ENCODE measurements at places on chromosomes 6 and 20.
A peak's percentile ranks its signal among the peaks of the same experiment; 100 is the strongest.

DNA sequence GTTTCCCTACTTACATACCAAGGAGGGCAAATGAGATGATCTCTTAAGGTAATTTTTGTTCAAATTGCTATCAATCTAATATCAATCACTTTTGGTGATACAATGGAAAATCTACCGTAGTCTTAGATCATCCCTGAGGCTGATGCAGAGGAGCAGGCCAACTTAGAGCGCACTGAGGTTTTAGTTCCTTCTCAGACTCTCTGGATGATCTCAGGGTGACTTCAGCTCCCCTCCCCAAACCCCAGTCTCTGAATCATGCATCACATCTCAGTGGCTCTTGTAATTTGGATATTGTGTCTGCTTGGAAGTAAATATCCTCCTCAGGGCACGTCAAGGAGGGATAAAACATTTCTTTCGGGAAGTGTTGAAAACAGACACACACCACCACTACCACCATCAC lies 5.9 kb downstream of the TUBB2B start:
- no peak for DNase-seq

- DNase-seq: no peak
Measured at GRCh38 chr20:10758446-10758845, 84.6 kb upstream of the JAG1 start.

DNA sequence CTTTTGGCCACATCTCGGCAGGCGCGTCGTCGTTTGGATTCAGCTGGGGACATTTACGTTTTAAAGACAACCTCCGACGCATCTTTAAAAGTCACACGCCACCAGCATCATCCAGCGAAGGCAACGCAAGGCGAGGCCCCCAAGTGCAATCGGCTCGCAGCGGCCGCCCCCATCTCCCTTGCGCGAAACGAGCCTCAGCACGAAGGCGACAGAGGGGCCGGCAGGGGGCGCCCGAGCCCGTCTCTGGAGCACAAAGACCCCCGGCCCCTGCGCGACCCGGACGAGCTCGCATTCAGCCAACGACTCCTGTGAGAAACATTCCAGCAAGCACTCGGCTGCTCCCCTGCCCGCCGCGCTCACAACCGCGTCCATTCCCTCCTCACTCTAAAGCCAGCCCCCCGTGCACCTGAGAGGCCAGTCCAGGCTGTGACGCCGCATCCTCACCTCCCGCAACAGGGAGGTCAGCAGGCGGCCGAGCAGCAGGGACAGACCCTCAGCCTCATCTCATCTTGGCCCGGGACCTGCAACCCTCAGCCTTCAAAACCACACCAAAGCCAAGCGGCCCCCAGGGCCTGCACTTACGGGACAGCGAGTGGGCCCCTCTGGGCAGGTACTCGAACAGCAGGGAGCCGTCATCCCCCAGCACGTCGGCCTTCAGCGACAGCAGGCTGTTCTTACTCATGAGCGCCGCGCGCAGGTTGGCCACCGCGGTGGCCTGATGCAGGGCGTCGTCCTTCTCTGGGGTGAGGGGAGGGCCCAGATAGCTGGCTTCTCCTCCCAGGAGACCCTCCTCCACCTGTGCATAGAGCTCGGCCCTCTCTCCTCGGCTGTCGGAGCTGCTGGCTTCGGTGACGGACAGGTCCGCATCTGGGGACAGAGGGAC lies 35.8 kb downstream of the SLC2A4RG start:
- no peak for DNase-seq

DNA sequence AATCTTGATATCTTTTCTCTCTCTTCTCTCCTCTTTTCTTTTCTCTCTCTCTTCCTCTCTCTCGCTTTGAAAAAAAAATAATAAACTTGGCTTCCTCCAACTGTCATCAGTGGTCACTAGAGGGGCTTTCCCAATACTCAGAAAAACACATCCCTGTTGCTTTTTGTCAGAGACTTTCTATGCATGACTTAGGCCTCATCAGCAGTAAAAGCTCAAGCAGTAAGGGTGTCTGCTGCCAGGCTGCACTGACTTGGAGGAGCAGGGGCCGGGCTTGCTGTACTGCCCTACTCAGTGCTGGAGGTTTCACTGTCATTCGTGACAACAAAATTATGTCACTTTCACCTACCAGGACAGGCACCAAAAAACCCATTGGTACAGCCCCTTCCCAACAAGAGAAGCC lies 272.0 kb downstream of the ADGB start:
- DNase-seq: no peak

GRCh38 chr6:138440296-138440695 lies 36.3 kb downstream of the HEBP2 start:
- no peak for DNase-seq

DNA sequence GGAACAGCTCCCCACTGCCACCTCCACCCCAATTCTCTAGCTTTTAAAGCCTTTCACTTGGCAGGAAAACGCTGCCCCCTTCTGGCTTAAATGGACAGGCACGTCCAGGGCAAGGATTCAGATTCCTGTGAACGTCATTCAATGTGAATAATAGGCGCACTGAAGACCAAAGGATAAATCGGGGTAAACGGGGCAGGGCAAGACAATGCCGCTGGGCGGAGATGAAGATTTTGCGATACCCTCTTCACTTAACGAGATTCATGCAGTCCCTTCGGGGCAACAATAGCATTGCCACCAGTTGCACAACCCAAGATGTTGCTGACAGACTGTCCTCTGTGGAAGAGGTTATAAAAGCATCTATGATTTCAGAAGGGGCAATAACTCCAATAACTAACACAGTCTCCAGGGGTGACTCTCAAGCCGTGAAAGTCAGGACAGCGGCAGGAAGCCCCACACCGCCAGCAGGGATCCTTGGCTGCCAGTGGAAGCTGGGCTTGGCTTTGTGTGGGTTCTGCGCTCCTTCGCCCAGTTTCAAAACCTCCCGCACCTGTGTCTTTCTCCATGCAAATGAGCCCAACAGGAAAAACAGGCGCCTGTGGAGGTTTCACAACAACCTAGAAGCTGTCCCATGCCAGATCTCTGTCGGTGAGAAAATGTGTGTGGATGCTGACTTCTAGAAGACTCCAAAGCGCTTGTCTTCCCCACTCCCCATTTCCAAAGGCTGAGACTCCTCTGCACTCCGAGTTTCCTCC lies 291.8 kb downstream of the BMP7 start:
- no peak for DNase-seq

DNA sequence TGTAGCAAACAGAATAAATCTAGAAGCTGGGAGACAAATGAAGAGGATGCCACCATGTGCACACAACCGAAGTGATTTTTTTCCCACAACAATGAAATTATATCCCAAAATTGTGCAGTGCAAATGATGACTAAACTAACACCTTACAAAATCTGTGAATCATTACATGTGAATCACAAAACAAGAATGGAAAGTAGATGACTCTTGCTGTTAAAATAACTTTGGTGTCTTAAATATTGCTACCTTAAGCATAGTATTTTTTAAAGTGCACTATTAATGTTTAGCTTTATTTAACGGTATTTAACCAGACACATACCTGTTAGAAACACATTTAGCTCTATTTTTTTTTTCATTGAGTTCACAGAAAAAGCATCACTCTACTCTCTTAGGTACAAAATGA lies 190.8 kb downstream of the TBC1D32 start:
- no peak for DNase-seq

DNA sequence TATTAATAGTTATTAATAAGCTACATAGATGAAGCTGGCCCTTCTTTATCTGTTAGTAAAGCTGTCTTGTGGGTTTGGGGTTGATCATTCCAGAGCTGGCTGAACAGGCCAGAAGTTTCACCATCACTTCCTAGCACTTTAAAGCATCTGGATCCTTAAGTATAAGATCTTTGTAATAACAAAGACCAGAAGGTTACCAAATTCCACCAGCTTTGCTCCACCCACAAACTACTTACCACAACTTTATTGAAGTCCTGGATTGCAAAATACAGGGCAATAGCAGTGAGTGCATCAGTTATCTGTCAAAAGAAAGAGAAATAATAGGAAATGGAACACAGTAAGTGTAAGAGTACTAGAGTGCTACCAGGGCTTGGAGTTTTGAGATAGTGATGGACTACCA lies 33.0 kb downstream of the PIGU start:
- DNase-seq: no peak

DNA sequence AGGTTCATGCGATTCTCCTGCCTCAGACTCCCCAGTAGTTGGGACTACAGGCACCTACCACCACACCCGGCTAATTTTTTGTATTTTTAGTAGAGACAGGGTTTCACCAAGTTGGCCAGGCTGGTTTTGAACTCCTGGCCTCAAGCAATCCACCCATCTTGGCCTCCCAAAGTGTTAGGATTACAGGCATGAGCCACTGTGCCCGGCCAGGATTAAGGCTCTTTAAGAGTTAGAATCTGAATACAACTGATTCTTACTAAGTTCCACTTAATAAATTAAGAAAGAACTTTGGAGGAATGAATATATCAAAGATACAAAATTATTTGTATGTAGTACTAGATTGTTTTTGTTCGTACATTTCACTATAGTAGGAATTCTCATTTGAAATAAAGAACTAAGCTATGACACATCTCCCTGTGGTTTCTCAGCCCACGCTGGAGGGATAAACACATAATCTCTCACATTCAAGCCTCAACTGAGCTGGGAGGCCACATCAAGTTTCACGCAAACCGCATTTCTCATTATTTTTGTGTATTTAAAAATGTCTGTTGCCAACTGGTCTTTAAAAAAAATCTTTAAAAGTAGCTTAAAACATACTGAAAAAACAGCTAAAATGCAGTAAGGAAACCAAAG lies 34.2 kb downstream of the DTNBP1 start:
- peak; percentile 27 for DNase-seq

- no peak for DNase-seq
Measured at GRCh38 chr20:3904857-3905256, 15.7 kb downstream of the PANK2 start.

DNA sequence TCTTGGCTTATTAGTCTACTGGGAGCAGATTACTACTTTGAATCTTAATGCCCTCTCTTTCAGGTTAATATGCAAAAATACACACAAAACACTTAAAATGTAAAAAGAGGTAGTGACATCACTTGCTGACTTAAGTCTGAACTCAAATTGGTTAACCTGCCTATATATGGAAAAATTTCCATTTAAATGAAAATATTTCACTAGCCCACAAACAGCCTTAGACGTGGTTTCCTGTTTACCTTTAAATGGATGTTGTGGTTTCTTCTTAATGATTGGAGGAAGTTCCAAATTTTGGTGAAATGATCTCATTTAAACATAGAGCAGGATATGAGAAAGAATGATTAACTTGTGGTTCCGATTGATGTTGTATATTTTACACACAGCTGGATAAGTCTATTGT lies 553.7 kb downstream of the CD109 start:
- DNase-seq: no peak

- no peak for DNase-seq
Measured at GRCh38 chr20:2305029-2305428, 9.2 kb downstream of the TGM3 start.

DNA sequence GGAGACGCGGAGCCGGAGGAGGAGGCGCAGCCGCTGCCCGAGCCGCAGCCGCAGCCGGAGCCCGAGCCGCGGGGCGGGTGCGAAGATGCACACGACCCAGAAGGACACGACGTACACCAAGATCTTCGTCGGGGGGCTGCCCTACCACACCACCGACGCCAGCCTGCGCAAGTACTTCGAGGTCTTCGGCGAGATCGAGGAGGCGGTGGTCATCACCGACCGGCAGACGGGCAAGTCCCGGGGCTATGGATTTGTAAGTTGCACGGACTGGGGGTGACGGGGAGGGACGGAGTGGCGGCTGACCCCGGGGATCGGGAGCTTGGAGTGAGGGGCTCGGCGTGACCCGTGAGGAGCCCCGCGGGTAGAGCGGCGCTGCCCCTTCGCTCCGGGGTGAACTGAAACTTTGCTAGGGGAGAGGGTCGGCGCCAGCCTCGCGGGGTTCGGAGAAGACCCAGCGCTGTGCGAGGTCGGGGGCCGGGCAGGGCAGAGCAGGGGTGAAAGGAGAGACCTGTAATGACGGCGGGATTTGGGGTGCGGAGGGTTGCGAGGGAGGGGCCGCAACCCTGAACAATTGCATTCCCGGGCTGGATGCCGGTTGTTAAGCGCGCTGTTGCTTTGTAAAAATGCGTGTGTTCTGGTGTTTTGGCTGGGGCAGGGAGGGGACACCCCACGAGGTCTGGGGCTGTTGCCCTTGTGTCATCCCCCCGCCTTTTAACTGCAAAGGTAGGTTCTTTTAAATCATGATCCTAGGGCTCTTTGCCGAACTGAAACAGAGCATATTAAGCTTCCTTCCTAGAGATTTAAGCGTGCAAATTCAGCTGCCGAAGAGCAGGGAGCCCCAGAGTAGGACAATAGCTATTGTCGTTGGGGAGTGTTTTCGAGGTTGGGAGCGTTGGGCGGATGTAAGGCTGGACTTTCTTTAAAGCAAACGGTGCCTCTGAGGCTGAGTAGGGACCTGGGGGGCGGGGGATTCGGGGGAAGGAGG lies 628 bp downstream of the RBM24 start:
- DNase-seq: no peak

- peak; percentile 22 for DNase-seq
Measured at GRCh38 chr20:53579581-53580375, 13.9 kb downstream of the ZNF217 start.

- DNase-seq: no peak
Measured at GRCh38 chr6:150142097-150142669, 661 bp upstream of the PPP1R14C start.

DNA sequence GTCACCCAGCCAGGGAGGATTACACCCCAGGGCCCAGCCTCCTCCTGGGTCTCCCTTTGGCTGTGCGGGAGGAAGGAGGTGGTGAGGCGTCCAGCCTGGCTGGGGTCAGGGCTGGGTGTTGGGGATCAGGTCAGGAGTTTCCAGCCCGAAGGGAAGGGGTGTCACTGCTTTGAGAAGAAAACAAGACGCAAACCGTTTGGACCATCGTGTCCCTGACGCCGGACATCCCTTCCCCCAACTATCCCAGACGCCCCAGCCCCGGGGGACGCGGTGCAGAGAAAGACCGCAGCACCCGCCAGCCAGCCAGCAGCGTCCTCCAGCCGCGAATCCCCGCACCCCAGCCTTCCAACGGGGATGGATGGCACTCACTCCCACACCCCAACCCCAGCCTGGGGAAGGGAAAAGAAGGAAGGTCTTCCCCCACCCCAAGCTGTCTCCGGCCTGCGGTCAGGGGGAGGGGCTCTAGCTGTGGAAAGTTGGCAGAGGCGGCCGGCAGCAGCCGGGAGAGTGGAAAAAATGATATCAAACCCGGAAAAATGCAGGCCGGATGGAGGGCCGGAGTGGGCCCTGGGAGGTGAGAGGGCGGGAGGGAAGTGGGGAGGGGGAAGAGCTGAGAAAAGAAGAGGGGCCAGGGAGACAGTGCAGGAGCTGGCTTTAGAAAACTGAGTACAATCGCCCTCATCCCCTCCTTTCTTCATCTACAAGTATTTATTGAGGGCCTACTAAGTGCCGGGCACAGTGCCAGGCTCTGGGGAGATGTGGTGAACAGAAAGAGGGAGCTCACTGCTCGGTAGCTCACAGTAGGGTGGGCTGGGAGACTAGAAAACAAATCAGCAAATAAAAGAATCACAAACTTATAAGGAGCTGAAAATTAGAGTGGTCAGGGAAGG lies 10.6 kb downstream of the REM1 start:
- DNase-seq: no peak
